ENCODE measurements at places on chromosomes 2 and 18.

- no peak for DNase-seq
These were observed 9.7 kb upstream of the OTOS start for GRCh38 chr2:240149943-240150784.

DNA sequence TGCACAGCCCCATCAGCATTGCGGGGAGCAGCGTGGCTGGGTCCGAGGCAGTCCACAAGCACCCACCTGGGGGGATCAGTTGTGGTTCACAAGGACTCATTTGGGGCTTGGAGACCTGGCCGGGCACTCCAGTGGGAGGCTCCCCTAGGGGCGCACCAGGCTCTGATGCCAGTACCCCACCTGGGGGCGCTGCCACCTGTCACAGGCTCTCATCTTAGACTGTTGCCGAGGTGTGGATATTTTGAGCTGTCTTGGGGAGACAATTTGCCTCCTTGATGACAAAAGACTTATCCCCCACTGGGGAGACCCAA, 3.0 kb downstream of the ADRA2B start:
- no peak for DNase-seq

DNA sequence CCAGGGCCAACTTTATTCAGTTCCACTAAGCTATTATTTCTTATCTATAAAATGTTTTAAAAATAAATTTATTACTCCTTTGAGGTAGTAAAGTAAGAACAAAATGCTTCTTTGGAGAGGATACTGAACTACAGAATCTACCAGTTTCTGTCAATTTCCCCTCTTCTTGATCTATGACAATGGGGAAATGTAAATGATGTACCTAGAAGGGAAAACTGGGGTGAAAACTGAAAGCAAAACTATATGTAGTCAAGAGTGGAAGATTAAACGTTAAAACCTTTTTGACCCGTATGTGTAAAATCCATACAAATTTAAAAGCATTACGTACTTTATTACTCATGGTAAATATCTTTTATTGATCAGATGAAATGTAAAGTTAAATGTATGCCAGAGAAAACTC, 1287.8 kb upstream of the TMEFF2 start:
- no peak for DNase-seq

- no peak for DNase-seq
These were observed 62.6 kb downstream of the MOGAT1 start for GRCh38 chr2:222733846-222734702.

DNA sequence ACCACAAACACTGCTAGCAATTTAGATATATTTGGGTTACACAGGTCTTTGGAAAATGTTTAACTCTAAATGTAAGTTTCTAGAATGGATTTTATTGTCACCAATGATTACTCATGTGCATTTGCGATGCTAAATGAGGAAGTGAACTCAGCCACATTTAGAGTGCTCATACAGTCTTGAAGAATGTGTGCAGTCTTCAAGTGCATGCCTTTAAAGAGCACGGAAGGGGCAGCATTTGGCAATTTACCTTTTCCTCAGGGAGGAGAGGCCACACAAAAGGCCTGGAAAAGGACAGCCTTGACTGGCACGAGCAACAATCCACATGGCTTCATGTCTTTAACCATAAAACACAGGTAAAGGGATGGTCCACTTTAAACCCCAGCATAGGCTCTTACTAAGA, 78.5 kb upstream of the STK17B start:
- no peak for DNase-seq

DNA sequence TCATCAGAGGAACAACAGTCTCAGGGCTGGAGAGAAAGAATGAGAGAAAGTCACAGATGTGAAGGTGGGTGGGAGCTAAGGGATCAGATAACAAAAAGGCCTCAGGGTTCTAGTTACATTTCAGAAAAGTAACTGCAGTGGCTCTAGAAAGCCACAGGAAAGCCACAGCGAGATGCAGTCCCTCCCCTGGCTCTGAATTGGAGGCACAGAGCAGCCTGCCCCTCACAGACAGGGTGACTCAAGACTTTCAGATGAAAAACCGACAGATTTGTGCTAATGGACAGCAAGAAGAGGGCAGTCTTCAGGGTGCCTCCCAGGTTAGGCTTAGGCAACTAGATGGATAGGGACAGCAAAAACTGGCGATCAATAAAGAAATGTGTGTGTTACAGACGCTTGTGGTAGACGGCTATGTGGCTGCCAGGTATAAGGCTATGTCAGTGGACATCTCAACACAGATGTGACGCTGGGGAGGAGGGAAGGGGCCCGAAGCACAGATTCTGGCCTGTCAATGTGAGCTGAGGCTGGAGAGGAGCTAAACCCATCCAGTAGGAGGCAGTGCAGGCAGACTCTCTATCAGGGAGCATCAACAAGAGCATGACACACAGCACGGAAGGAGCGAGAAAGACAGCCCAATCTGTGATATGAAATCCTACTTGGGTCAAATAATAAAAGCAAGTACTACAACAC, 26.2 kb downstream of the UNC50 start:
- DNase-seq: no peak

DNA sequence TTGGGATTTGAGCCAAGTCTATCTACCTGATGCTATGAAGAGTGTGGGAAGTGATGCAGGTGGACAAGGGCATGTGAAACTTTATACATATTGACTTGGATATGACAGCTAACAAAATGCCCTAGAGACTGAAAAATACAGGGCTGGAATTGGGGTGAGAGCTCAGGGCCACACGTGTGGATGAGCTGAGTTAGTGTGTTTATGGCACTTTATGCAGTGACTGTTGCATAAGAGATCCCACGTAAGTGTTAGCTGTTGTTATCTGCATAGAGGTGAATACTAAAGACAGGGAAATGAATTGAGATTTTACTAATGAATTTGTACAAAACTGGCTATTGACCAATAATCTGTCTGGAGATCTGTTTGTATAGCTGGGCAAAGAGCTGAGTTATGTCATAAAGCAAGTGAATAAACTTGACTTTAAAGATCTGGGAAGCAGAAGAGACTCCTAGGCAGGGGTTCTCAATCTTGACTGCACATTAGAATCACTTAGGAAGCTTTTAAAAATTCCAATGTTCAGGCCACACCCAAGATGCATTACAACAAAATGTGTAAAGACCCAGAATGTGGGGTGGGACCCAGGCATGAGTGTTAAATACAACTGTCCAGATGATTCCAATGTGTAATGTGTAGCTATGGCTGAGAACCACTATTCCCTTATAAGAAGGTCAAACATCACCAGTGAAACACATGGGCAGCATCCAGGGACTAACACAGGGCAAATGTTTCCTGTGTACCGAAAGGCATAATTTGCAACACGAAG, 74.2 kb upstream of the STK17B start:
- no peak for DNase-seq

- DNase-seq: no peak
These were observed 92.1 kb upstream of the ID2 start for GRCh38 chr2:8589721-8590120.

GRCh38 chr2:241003369-241003768, 5.0 kb downstream of the SNED1 start:
- no peak for DNase-seq
